IMR-90 (cell line): ENCODE measurements at places on chromosomes 13 and 19. TPM values are rescaled to one million over a fixed set of nuclear protein-coding genes. Genes with fewer than 3 reads are reported as not detected.

Gene LSM7
- 145 and 200 TPM in 2 replicates for total RNA-seq

Gene SBK2
- total RNA-seq, result not detected in 2 replicates

Gene SPTBN4
- 0.72 and 0.83 TPM in 2 replicates for total RNA-seq

Gene PRDX2
- total RNA-seq, result 351 and 371 TPM in 2 replicates

Gene CLEC4M
- total RNA-seq, result not detected in 2 replicates

Gene OR7C1
- not detected in 2 replicates for total RNA-seq

Gene USHBP1
- not detected in 2 replicates for total RNA-seq

Gene TCF3
- total RNA-seq, result 29.9 and 37.5 TPM in 2 replicates

Gene METTL21C
- total RNA-seq, result not detected in 2 replicates

Gene IFNL1
- total RNA-seq, result not detected in 2 replicates
